Stimulated activated CD4-positive, alpha-beta T cell treated with anti-CD3 and anti-CD28 coated beads, Interleukin-1b, Interleukin-23, amount 100 ng/mL, for 1 hour (primary cell): ENCODE measurements at places on chromosomes 2 and 18.

- no peak for DNase-seq
Observed at GRCh38 chr2:71466301-71467179, 13.2 kb downstream of the DYSF start.

- DNase-seq = no peak
Observed at GRCh38 chr2:121777699-121778058, 22.2 kb downstream of the TSN start.

DNA sequence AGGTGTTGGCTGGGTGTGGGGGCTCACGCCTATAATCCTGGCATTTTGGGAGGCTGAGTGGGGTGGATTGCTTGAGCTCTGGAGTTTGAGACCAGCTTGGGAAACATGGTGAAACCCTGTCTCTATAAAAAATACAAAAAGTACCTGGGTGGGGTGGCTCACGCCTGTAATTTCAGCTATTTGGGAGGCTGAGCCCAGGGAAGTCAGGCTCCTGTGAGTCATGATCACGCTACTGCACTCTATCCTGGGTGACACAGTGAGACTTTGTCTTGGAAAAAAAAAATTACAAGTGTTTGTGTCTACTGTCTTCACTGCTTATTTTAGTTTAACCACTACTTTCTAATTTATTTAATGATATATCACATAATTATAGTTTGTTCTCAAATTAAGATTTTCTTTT lies 62.7 kb upstream of the DOCK10 start:
- no peak for DNase-seq

- no peak for DNase-seq
Observed at GRCh38 chr2:240336820-240337427, 98.5 kb upstream of the GPC1 start.

GRCh38 chr2:169507698-169508097 lies 1.8 kb upstream of the KLHL41 start:
- DNase-seq = no peak

GRCh38 chr2:169790581-169790980 lies 8.1 kb upstream of the SSB start:
- DNase-seq = no peak

- DNase-seq = no peak
Observed at GRCh38 chr2:227379095-227379494, at the start of gene TM4SF20. Gene TM4SF20, minus strand, starts transcription at chr2:227379306. Its CDS starts 38 bp downstream, at chr2:227379268.

- no peak for DNase-seq
Observed at GRCh38 chr2:199024224-199024623, 433.5 kb downstream of the SATB2 start.

GRCh38 chr2:8367833-8368232 lies 314.0 kb upstream of the ID2 start:
- no peak for DNase-seq

- DNase-seq = no peak
Observed at GRCh38 chr2:208066016-208066415, 40.7 kb upstream of the PLEKHM3 start.

- no peak for DNase-seq
Observed at GRCh38 chr2:56266761-56267414, 83.1 kb downstream of the CCDC85A start.

DNA sequence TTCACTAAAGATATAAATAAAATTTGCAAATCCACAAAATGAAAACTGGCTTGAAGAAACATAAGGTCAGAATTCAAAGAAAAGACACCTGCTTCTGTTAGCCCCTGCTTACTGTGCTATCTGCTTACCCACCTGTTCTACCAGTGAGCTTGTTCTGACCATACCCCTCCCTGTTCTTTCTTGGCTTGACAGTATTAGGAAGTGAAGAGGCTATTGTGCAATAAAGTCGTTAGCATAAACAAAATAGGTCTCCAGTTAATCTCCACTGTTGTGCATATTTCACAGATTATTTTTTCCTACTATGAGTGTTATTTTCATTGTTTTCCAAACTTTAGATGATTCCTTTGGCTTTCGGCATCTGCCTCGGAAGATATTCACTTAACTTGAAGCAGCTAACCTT lies 322.1 kb downstream of the CCDC85A start:
- DNase-seq = no peak

- DNase-seq = no peak
Observed at GRCh38 chr2:163665817-163666216, 70.0 kb downstream of the FIGN start.

DNA sequence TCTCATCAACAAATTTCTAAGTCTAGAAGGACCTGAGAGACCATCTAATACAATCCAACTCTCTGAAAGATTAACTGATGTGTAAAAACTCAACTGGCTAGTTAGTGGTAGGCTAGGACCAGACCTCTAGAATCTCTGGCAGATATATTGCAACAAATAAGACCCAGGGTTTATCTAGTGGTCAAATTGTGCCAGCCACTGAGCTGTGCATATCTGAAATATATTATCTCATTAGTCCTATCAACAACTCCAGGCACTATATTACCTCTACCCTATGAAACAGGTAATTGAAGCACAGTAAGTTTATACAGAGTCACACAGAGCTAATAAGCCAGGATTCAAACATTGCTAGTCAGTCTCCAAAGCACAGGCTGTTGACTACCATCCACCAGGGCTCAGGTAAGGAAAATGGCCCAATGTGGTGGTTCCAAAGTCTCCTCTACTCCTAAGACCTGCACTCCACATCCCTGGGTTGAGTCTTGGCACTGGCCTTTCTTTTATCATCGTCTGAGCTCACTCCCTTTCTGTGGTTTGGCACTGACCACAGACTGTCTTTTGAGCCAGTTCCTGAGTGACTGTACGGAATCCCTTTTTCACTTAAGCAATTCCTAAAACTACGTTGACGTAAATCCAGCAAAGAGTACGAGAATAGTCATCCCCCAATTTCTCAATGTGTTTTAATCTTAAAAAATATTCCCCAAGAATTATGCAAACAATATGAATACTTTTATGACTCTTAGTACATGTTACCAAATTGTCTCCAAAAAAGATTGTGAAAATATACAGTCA lies 11.9 kb upstream of the PID1 start:
- no peak for DNase-seq

DNA sequence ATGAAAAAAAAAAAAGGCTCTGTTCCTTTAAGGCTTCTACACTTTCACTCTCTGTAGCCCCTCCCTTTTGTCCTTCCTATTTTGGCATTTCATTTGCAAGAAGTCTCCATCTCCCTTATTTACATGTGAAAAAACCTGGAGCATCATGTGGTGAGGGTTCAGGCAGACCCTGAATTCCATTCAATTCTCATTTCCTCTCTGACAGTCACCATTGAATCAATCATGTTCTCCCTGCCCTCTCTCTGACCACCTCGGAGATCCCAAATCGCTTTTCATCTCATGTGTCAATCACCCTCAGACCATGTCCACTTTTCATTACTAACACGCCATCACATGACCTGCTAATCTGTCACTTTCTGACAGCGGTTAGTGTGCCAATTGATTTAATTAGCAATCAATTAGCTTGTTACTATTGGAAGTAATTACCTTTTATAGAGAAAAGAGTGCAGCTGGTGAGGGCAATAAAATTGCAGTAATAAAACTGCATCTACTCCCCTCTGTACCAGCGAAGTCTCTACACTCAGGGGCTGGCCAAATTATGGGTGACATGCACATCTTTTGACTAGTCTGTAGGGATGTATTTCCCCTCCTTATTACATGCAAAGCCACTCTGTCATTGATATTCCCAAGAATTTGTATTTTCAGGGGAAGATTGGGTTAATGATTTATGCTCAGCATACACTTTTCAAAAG lies 317.4 kb downstream of the EN1 start:
- no peak for DNase-seq

DNA sequence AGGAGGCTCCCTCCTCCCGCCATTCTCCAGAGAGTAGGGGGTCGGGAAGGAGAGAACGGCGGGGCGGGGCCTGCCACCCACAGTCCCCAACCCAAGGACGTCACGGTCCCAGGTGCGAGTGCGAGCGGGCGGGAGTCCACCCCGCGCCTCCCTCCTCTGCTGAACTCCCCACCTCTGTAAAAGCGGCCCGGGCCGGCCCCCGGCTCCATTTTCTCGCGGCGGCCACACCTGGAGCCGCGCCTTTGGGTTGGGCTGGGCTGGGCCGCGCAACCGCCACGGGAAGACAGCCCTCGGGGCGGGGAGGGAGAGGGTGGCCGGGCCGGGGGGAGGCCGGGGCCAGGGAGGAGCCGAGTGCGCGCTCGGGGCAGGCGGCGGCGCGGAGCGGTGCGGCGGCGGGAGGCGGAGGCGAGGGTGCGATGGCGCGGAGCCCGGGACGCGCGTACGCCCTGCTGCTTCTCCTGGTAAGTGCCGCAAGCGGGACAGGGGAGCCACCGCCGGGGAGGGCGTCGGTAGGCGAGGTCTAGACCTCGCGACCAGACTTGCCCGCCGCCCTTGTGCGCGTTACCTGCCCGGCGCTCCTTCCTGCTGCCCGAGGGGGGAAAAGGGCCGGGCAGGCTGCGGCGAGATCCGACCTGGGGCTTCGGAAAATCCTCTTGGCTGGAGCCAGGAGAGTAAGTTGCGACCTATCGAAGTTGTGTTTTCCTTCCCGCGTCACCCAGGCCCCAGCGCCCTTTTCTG lies at the start of gene DSG2:
Gene DSG2, plus strand, starts transcription at position 342 of the 738 bp plus-strand sequence. Its CDS starts 75 bp downstream, at position 417.
- DNase-seq = no peak

- DNase-seq = no peak
Observed at GRCh38 chr2:48232351-48232750, 297.6 kb upstream of the STON1 start.

DNA sequence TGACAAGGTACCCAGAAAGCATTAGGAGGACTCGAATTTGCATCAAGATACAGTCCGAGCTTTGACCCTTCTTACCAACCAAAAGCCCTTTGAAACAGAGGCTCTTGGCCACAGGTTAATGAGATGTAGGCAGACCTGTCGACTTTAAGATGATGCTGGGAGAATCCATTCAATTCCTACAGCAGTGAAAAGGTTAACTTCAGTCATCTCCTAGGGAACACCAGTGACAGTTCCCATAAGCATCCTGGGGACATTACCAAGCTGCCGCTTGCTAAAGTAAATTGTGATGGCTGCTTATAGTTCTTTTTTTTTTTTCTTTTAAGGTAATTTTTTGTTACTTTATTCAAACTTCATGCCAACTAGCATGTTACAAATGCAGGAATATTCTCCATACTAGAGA lies 379.3 kb downstream of the SOX11 start:
- no peak for DNase-seq
